Activated CD4-positive, alpha-beta T cell treated with anti-CD3 and anti-CD28 coated beads for 24 hours (primary cell): ENCODE measurements at places on chromosomes 7 and 10.

DNA sequence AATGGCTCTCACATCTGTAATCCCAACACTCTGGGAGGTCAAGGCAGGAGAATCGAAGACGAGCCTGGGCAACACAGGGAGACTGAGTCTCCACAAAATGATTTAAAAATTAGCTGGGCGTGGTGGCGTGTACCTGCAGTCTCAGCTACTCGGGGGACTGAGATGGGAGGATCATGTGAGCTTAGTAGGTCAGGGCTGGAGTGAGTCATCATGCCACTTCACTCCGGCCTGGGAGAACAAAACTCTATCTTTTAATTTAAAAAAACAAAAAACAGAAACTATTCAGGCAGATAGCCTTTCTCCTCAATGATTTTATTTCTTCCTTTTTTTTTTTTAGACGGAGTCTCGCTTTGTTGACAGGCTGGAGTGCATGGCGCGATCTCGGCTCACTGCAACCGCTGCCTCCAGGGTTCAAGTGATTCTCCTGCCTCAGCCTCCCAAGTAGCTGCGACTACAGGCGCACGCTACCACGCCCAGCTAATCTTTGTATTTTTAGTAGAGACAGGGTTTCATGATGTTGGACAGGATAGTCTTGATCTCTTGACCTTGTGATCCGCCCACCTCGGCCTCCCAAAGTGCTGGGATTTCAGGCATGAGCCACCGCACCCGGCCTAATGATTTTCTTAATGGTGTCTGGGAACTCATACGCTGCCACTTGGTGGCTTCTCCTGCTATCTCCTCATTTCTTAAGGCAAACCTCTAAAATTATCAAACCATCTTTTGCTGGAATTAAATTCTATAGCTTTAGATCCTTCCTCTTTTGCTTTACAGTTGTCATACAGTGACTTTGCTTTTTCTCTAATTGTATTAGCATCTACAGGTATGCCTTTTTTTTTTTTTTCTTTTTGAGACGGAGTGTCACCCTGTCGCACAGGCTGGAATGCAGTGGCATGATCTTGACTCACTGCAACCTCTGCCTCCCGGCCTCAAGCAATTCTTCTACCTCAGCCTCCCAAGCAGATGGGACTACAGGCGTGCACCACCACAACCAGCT, 22.9 kb downstream of the SRPK2 start:
- DNase-seq: no peak

DNA sequence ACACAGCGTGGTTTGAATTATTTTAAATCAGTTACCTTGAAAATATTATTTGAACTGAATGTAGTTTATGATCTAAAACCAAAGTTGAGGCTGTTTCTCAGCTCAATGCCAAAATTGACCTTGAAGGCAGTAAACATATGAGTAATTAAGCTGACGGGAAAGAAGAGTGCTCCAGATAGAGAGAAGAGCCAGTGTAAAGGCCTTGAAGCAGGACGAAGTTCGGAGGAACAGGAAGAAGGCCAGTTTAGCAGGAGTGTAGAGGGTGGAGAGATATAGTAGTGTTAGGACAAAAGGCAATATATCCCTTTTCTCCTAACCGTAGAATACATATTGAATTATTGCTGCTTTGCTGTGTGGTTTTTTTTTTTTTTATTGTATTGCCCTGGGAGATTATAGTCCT, 63.2 kb downstream of the CYP51A1 start:
- no peak for DNase-seq

DNA sequence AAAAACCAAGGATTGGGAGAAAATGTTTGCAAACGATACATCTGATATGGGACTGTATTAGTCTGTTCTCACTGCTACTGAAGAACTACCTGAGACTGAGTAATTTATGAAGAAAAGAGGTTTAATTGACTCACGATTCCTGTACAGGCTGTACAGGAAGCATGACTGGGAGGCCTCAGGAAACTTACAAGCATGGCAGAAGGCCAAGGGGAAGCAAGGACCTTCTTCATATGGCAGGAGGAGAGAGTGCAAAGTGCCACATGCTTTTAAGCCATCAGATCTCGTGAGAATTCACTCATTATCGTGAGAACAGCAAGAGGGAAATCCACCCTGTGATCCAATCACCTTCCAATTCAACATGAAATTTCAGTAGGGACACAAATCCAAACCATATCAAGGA, 11.0 kb downstream of the ZNF713 start:
- DNase-seq: no peak

GRCh38 chr7:18306696-18307095, 188.9 kb upstream of the HDAC9 start:
- DNase-seq: no peak

GRCh38 chr10:17092216-17092944, 37.2 kb downstream of the CUBN start:
- no peak for DNase-seq

- no peak for DNase-seq
These were observed 98.6 kb downstream of the CCDC3 start for GRCh38 chr10:12902851-12903358.

- no peak for DNase-seq
These were observed 2.6 kb upstream of the ZNF503 start for GRCh38 chr10:75403939-75404814.

GRCh38 chr10:96017191-96017687, 26.1 kb upstream of the CCNJ start:
- peak; percentile 20 for DNase-seq

- DNase-seq: no peak
These were observed 3.9 kb upstream of the VGF start for GRCh38 chr7:101169110-101169837.

DNA sequence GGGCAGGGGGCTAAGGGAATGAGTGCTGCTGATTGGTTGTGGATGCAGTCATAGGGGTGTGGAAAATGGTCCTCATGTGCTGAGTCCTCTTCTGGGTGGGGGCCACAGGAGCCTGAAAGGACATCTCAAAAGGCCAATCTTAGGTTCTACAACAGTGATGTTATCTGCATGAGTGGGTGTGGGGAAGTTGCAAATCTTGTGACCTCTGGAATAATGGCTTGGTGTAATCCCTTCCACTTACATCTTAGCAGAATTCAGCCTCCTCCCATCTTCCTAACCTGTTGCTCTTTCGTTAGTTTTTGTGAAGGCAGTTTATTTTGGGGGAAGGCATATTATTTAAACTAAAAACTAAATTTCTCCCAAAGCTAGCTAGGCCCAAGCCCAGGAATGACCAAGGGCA, 42.0 kb upstream of the OIT3 start:
- DNase-seq: no peak

DNA sequence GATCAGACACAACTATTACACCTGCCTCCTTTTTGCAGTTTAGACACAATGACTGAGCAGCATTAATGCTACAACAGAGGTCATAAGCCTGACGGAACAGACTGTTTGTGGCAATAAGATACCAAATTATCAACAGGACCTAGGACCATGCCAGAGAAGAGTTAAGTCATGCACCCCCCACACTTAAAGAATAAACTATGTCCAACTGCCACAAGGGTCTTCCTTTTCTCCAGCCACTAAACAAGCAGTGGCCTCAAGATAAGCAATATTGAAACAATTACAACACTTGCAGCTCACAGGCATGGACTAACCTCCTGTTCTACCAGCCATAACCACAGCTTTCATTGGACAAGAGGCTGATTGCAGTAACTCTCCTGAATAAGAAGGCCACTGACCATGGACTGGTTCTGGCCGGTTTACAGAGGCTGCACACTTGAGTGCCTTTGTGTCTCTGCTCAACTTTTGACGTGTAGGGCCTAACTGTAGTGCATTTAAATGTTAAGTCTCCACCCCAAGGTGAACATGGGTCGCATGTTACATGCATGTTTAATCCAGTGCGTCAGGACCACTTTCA, 104.4 kb downstream of the STRA8 start:
- no peak for DNase-seq

- DNase-seq: no peak
These were observed 104.1 kb downstream of the LHPP start for GRCh38 chr10:124565565-124566221.

GRCh38 chr10:24834869-24835268, 111.2 kb upstream of the ARHGAP21 start:
- no peak for DNase-seq

DNA sequence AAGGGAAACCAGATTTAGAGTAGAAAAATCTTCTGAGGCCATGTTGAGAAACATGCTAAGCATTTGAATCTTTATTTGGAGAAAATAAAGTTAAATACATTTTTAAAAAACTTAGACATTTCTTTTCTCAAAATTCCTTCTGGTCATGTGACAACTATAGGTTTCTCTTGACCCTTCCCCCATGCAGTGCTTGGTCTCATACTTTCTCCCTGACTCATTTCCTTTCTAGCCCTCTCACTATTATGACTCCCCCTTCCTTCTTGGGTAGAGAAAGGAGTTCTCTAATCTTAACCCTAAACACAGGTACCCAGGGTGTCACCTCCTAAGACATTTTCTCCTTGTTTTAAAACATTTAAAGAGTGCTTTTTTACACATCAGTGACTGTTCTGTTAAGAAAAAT, 179.5 kb upstream of the TMEM106B start:
- no peak for DNase-seq

- DNase-seq: no peak
These were observed 198.5 kb upstream of the TMEM196 start for GRCh38 chr7:19971956-19972355.

DNA sequence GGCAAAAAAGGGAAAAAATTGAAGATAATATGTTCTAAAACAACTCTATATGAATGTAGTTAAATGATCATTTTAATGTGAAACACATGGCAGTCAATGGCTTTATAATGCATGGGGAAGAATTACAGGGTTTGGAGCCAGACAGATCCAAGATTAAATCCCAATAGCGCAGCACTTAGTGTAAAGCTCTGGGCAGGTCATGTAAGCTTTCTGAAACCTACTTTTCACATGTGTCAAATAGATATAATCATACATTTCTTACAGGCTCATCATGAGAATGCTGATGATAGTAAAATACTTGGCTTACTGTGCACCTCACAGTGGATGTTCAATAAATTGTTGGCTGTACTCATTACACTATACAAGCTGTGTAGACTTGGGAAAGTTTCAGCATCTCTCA, 48.0 kb upstream of the ZNF365 start:
- no peak for DNase-seq

DNA sequence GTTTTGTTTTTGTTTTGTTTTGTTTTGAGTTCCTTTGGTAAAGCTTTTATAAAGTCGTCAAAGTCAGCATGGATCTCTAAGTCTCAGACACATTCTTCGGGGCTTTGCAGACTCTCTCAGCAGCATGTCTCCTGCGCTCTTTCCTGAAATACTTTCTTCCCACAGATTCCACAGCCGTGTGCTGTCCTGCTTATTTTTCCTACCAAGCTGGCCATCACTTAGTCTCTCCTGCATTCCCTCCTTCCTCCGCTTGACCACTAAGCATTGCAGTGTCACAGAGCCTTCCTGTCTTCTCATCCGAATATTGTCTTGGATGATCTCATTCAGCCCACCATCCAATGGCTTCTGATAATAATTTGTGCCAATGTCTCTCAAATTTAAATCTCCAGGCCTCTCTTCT, 434.3 kb upstream of the C7orf33 start:
- DNase-seq: no peak

DNA sequence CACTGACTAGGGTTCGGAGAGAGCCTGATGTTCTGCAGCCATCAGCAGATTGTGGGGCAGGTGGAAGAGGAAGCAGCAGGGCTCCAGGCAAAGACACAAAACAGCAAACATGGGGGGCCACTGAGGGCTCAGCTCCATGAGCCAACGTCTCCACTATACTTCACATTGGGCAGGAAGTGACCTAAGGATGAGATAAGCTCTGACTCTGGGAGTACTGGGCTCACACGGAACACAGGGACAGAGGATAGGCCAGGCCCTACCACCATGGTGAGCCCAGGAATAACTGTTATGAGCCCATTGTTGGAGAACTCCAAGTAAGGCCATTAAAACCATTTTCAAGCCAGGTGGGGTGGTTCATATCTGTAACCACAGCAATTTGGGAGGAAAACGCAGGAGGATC, 14.9 kb upstream of the MRPS24 start:
- no peak for DNase-seq

DNA sequence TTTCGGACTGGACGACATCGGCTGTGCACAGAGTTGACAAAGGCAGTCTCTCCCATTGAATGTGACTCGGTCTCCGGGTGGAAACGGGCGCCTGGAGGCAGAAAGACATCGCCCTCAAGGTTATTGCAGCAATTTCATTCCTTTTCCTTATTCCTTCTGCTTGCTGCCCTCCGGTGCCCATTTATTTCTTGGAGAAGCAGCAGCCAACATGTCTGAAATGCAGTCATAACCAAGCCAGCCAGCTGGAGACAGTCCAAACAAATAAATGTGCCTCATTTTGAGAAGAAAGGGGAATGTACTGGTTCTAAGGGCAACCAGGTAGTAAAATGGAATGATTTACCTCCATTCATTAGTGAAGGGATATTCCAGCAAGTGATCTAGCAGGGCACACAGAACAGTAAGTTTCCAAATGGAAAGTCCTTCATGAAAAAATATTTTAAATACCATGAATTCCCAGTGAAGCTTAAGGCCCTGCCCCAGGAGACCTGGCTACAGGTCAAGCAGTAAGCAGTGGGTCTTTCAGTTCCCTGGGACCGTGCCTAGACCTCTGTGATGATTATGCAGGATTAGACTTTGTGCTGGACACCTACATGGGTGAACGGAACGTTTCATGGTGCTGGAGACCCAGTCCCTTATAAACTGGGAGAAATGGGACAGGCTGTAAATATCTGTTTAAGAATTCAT, 86.6 kb downstream of the ABLIM1 start:
- no peak for DNase-seq

DNA sequence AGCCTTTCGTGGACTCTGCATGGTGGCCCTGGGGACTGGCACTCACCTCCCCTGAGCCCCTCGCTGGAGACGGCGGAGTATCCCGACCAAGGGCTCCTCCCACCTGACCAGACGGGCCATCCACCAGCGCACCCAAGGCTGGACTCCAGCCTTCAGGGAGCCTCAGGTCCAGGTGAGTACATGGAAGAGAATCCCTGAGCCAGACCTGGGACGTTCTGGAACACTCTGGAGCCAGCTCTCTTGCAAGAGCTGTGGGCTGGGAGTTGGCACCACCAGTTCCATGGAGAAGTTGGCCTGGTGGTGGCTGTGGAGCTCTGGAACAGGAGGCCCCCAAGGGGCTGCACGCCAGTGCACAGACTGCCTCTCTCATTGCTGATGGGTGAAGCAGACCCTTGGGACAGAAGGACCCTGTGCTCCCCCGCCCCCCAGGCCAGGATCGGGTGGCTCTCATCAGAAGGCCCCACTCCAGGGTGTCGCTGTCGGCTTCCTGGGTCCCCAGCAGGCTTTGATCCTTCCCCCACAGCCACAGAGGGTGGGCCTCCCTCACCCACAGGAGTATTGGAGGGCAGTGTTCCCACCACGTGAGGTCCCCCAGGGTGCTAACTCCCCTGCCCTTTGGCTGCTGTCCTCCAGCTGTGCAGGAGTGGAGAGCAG, 189.9 kb downstream of the EBF3 start:
- no peak for DNase-seq

DNA sequence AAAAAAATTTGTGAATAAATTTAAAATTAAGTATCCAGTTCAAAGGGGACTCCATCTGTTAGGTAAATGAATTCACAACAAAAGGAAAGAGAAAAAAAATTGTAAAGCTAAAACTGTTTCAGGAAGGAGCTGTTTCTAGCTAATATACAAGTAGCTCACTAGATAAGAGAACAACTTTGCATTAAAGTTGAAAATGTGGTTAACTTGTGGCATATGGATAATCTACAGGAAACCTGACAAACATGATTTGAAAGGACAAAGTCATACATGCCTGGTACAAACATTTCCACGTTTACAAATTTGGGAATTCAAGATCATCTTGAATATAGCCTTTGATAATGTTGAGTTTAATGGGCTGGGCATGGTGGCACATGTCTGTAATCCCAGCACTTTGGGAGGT, 8.9 kb downstream of the NT5C3A start:
- DNase-seq: no peak
